Nephron progenitor cell (in vitro differentiated cells): ENCODE measurements at places on chromosomes 5 and 9.

DNA sequence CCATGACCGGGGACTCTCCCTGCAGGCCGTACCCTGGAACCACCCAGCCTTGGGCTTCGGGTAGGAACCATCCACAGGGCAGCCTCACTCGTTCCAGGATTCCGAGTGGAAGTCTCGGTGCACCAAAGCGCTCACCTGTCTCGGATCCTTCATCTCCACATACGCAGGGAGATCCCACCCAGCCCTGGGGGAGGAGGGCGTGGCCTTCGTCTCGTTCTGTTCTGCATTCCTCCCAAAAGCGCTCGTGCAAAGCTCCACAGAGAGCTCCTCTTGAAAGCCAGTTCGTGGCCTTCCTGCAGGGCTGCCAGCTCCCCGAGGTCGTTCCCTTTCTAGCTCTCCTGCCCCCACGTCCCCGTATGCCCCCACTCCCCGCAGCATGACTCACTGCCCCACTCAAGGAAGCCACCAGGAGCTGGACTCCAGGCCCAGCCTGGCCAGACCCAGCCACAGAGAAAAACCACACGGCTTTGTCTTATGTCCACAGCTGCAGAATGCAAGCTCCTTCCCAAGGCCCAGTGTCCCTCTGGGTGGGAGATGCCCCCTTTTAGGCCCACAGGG, 65.0 kb upstream of the SARDH start:
- peaks cover 6% of the 10 kb centered on the region for H3K27me3 ChIP-seq
- no peak overlapping the region for H3K27ac ChIP-seq
- DNase-seq, result no peak
- H3K4me1 ChIP-seq, result peaks cover 28% of the 10 kb centered on the region
- H3K4me3 ChIP-seq, result no peak overlapping the region
- H3K36me3 ChIP-seq, result no peaks in the 10 kb centered on the region

DNA sequence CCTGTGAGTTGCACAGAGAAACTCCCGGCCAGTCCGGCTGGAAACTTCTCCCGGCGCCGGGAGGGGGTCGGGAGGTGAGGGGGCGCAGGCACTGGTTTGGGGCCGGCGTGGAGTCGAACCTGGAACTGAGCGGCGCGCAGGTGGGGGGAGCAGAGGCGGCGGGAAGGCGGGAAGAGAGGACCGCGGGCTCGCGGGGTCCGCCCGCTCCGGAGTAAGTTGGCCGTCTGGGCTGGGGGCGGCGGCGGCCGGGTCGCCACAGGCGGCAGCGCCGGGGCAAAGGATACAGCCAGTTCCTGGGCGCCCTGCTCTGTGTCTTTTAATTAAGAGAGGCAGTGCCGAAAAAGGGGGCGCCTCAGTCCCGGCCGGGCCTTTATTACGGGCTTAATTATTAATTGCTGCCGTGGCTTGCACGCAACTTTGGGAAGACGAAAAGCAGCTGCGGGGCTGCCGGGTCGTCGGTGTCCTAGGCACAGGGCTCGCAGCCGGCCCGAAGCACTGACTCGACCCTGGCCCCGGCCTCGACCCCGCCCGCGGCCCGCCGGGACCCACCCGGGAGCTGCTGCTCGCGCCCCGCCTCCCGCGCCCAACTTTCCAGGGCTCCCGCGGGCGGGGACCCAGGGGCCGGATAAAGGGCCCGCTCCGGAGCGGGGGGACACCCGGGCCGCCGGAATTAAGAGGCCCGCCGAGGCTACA, 1.1 kb downstream of the NTNG2 start:
- H3K4me3 ChIP-seq, result peak overlapping the region; percentile 80
- no peak overlapping the region for H3K27ac ChIP-seq
- DNase-seq, result peak; percentile 28
- H3K27me3 ChIP-seq, result peaks cover 96% of the 10 kb centered on the region
- H3K36me3 ChIP-seq, result no peaks in the 10 kb centered on the region

DNA sequence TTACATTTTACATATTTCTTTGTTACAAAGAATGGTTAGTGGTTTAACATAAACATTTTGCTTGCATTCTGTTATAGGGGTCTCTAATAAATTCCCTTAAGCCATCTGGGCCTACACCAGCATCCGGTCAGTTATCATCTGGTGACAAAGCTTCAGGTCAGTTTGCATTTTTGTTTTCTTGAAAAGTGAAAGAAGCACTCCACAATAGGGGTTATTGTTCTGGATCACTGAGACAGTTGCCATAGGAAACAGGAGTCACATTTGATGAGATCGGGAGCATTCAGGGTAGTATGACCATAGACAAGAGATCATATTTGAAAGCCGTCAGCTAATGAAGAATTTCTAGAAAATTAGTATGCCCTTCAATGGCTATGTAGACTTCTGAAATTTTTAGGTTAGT, 63.6 kb downstream of the NUP214 start:
- peaks cover 2% of the 10 kb centered on the region for H3K27me3 ChIP-seq
- H3K4me1 ChIP-seq, result peaks cover 6% of the 10 kb centered on the region
- H3K27ac ChIP-seq, result no peak overlapping the region

DNA sequence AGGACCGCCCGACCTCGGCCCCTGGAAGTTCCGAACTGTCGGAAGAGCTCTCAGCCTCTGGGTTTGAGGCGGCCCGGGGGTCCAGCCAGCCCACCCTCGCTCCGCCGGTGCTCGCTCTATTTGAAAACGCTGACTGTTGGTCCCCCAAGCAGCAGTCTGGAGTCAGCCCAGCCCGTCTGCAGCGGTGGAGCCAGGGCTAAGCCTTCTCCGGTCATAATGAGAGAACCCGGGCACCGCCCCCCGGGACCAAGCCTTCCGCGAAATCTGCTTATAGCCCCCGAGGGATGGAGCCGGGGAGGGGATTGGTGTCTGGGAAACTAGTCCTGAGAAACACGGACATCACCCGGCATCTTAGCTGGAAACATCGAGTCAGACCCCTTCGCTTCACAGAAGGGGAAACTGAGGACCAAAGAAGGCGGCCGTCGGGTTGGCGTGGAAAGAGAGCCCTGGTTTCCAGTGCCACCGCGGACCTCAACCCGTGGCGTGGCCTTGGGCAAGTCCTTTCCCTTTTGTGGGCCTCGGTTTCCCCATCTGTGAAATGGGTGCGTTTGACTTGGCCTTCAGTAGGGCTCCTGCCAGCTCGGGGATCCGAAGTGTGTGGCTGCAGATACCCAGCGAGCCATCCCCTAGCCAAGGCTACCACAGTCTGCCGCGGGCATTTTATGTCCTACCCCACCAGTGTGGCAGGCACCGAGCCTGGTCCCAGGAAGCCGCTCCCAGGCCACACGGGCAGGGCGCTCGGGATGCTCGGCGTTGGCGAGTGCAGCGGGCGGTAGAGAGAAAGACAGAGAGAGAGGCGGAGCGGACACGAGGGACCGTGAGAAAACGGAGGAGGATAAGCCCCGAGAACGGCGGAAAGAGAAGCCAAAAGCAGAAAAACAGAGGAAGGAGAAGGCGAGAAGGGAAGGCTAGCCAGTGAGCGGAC, 857 bp downstream of the ADAM19 start:
- peak overlapping the region; percentile 99 for H3K4me3 ChIP-seq
- H3K27ac ChIP-seq, result no peak overlapping the region

GRCh38 chr9:94802251-94802650, 75.8 kb downstream of the AOPEP start:
- peaks cover 6% of the 10 kb centered on the region for H3K27me3 ChIP-seq
- peak overlapping the region; percentile 10 for H3K27ac ChIP-seq
- H3K4me1 ChIP-seq, result peaks cover 74% of the 10 kb centered on the region

GRCh38 chr5:16090270-16090669, 89.3 kb downstream of the MARCHF11 start:
- no peak overlapping the region for H3K27ac ChIP-seq
- DNase-seq, result no peak
- H3K4me3 ChIP-seq, result no peak overlapping the region
- no peaks in the 10 kb centered on the region for H3K36me3 ChIP-seq
- H3K4me1 ChIP-seq, result no peaks in the 10 kb centered on the region
- H3K27me3 ChIP-seq, result no peaks in the 10 kb centered on the region

DNA sequence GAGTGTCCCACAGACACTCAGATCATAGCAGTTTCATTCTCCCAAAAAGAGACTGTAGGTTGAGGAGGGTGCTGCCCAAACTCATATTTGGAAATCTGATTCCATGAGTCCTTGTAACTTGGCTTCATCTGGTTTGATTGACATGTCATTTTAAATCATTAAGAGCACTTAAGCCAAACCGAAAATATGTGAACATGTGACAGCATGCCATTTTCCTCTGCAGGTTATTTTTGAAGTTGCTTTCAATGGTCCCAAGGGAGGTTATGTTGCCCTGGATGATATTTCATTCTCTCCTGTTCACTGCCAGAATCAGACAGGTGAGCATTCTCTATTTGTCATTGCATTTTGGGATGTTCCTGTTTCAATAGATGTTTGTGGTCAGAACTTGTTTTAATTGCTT, 87.6 kb downstream of the MAMDC2 start:
- no peak for DNase-seq
- H3K27ac ChIP-seq, result no peak overlapping the region
- H3K36me3 ChIP-seq, result no peaks in the 10 kb centered on the region
- H3K4me3 ChIP-seq, result no peak overlapping the region

GRCh38 chr5:102295534-102296177, 428 bp downstream of the SLCO4C1 start:
- peak overlapping the region; percentile 94 for H3K4me3 ChIP-seq
- H3K36me3 ChIP-seq, result no peaks in the 10 kb centered on the region
- no peak overlapping the region for H3K27ac ChIP-seq
- peaks cover 15% of the 10 kb centered on the region for H3K4me1 ChIP-seq
- DNase-seq, result peak; percentile 42

- H3K36me3 ChIP-seq, result peaks cover 75% of the 10 kb centered on the region
- peaks cover 3% of the 10 kb centered on the region for H3K27me3 ChIP-seq
- no peak overlapping the region for H3K27ac ChIP-seq
- H3K4me3 ChIP-seq, result peak overlapping the region; percentile 62
- no peak for DNase-seq
These were observed 4.5 kb downstream of the NREP start for GRCh38 chr5:111752426-111752965.

- no peak overlapping the region for H3K27ac ChIP-seq
- H3K27me3 ChIP-seq, result peaks cover 4% of the 10 kb centered on the region
- peaks cover 39% of the 10 kb centered on the region for H3K4me1 ChIP-seq
- H3K4me3 ChIP-seq, result no peak overlapping the region
These were observed 184.6 kb upstream of the DMAC1 start for GRCh38 chr9:7984203-7984602.

DNA sequence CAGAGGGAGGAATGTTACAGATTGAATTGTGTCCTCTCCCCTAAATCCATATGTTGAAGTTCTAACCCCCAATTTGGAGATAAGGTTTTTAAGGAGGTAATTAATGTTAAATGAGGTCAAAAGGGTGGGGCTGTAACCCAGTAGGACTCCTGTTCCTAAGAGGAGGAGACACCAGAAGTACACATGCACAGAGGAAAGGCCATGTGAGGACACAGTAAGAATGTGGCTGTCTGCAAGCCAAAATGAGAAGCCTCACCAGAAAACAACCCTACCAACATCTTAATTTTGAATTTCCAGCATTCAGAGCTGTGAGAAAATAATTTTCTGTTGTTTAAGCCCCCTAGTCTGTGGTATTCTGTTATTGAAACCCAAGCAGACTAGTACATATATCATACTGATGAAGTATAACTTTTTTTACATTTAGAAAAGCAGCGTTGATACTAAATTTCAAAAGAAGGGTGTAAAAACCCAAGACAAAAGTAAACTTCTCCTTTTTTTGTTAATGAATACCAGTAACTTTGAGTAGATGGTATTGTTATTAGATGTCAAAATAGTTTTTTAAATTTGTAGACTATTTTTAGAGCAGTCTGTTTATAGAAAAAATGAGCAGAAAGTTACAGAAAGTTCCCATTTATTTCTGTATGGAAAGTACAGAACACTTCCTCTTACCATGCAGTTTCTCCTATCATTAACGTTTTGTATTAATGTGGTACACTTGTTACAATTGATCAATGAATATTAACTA, 25.1 kb downstream of the RNF180 start:
- H3K27ac ChIP-seq, result no peak overlapping the region
- H3K4me1 ChIP-seq, result no peaks in the 10 kb centered on the region
- no peak overlapping the region for H3K4me3 ChIP-seq
- DNase-seq, result no peak
- H3K27me3 ChIP-seq, result peaks cover 2% of the 10 kb centered on the region

- H3K4me3 ChIP-seq, result no peak overlapping the region
- H3K27ac ChIP-seq, result no peak overlapping the region
These were observed 224.7 kb downstream of the FSTL4 start for GRCh38 chr5:133387621-133388020.

DNA sequence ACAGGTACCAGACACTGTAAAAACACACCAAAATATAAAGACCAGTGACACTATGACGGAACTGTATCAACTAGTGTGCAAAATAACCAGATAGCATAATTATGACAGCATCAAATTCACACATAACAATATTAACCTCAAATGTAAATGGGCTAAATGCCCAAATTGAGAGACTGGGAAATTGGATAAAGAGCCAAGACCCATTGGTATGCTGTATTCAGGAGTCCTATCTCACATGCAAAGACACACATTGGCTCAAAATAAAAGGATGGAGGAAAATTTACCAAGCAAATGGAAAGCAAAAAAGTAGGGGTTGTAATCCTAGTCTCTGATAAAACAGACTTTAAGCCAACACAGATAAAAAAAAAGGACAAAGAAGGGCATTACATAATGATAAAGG, 416.3 kb upstream of the ZNF608 start:
- no peak for DNase-seq
- no peak overlapping the region for H3K4me3 ChIP-seq
- H3K27me3 ChIP-seq, result no peaks in the 10 kb centered on the region

DNA sequence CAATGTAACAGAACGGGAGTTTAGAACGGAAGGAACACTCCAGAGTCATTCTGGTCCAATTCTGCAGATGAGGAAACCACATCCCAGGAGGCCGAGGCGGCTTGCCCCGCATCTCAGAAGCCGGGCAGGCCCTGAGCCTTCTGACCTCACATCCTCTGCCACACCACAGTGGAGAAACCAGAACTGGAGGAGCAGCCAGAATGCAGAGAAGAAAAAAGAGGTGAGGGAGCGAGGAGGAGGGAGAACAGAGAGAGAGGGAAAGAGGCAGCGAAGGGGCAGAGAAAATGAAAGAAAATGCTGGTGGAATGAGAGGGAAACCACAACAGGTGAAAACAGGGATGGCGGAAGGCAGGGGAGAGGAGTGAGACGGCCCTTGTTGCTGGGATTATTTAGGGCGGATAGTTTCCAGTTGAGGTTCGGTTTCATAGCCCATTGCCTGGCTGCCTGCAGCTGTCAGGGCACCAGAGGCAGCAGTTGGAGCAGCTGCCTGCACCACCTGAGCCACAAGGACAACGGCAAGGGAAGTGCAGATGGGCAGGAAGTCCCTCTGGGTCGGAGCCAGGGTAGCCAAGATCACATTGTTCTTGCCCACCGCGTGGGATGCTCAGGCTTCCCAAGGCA, at the start of gene HMHB1:
Gene HMHB1, plus strand, starts transcription at position 77 of the 621 bp plus-strand sequence.
- no peaks in the 10 kb centered on the region for H3K4me1 ChIP-seq
- DNase-seq, result no peak
- H3K27me3 ChIP-seq, result peaks cover 4% of the 10 kb centered on the region
- no peak within 1 kb of the TSS for H3K27ac ChIP-seq

DNA sequence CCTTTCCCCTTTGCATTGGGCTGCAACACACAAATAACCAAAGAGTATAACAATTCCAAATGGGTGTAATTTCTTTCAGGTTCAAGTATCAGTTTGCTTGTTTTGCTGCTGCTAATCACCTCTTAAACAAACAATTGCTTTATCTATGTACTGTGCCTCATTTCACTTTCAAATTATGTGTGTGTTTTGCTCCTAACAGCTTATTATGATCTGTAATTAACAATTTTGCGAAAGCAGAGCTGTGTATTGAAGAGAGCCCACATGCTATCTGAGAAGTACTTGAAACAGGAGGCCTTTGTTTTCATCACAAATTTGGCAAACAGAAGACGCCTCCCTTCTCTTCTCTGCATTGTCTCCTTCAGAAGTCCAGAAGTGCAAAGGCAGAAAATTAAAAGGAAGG, 312.0 kb downstream of the TLE1 start:
- peak overlapping the region; percentile 49 for H3K27ac ChIP-seq
- no peak overlapping the region for H3K4me3 ChIP-seq
- peaks cover 6% of the 10 kb centered on the region for H3K36me3 ChIP-seq
- peaks cover 83% of the 10 kb centered on the region for H3K4me1 ChIP-seq
- no peak for DNase-seq

- H3K4me3 ChIP-seq, result no peak overlapping the region
- peaks cover 82% of the 10 kb centered on the region for H3K36me3 ChIP-seq
- H3K27ac ChIP-seq, result peak overlapping the region; percentile 52
These were observed 164.6 kb downstream of the ROR2 start for GRCh38 chr9:91785447-91785842.
